ENCODE measurements at places on chromosomes 13 and 19.
A peak's percentile ranks its signal among the peaks of the same experiment; 100 is the strongest.

DNA sequence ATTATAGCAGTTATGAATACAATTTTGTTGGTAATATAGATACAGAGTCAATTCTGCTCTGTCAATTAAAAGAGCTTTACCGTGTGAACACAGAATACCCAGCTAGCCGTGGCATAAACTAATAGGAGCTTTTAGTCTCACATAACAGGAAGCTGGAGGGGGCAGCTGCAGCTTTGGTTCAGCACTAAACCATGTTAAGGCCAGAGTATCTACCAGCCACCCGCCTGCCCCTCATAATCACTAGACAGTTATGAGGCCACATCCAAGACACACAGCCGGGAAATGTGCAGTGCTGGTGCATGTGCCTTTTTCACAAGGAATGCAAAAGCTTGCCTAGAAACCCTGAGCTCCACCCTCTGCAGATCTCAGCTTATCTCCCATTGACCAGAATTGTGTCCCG lies 62.3 kb downstream of the SGCG start:
- DNase-seq: no peak

DNA sequence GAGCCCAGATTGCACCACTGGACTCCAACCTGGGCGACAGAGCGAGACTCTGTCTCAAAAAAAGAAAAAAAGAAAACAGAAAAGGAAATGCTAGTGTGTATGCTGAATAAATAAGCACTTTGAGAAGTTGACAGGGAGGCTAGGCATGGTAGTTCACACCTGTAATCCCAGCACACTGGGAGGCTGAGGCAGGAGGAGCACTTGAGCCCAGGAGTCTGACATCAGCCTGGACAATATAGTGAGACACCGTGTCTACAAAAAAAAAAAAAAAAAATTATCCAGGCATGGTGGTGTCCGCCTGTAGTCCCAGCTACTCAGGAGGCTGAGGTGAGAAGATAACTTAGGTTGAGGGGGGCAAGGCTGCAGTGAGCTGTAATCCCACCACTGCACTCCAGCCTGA lies 19.1 kb upstream of the LDLR start:
- DNase-seq: no peak

GRCh38 chr19:49513746-49514118 lies 1.3 kb downstream of the FCGRT start:
- peak; percentile 50 for DNase-seq

DNA sequence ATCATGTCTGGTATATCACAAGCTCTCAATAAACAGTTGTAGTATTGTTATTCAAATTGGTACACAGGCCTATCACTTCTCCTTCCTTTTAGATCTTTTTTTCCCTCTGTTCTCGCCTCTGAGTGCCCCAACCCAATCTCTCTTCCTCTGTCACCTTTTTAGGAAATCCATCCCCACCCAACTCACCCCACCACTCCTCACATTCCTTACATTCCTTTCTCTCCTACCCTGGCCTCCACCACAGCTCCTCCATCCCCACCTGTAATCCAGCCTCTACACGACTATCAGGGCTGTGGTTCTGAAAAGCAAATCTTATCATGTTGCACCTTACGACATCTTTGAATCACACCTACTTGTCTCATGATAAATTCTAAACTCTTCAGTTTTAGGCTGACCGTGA lies 545.4 kb upstream of the GPC6 start:
- DNase-seq: no peak

- DNase-seq: no peak
These were observed 8.3 kb downstream of the HMGB1 start for GRCh38 chr13:30457306-30457891.

DNA sequence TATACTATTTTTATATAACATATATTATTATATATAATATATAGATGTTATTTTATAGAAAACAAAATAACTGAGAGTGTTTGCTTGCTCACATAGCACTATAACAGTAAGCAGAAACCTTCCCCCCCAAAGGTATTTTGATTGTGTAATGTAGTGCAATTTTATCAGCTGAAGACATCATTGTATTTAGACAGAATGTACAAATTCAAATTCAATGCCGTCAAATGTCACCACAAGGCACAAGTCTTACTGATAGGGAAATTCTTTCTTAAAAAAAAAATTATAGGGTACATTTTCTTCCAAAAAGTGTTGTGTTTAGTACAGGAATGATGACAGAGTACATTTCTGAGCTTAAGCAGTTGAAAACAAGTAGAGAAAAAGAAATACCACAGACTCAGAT lies 1147.1 kb upstream of the SPRY2 start:
- no peak for DNase-seq

DNA sequence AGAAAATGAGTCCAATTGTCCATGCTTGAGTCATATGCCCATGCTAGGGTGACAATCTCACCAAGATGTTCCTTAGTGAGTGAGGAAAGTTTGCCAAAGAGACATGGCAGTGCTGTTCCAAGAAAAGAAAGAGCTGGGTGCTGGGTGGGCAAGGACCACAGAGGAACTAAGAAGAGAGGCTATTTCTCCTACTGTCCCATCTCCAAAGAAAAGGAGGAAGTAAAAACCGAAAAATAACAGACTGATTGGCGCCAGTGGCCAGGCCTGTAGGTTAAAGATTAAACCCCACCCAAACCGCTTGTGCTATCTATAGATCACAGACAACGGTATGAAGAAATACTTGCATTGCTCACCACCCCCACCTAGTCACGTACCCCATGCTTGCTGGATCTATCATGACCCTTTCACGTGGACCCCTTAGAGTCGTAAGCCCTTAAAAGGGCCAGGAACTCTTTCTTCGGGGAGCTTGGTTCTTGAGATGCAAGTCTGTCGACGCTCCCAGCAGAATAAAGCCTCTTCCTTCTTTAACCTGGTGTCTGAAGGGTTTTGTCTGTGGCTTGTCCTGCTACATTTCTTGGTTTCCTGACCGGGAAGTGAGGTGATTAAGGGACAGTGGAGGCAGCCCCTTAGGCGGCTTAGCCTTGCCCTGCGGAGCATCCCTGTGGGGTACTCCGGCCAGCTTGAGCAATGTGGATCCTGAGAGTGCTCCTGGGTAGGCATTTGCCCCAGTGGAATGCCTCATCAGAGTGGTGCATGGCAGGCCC lies 606.5 kb downstream of the UQCRFS1 start:
- DNase-seq: no peak

DNA sequence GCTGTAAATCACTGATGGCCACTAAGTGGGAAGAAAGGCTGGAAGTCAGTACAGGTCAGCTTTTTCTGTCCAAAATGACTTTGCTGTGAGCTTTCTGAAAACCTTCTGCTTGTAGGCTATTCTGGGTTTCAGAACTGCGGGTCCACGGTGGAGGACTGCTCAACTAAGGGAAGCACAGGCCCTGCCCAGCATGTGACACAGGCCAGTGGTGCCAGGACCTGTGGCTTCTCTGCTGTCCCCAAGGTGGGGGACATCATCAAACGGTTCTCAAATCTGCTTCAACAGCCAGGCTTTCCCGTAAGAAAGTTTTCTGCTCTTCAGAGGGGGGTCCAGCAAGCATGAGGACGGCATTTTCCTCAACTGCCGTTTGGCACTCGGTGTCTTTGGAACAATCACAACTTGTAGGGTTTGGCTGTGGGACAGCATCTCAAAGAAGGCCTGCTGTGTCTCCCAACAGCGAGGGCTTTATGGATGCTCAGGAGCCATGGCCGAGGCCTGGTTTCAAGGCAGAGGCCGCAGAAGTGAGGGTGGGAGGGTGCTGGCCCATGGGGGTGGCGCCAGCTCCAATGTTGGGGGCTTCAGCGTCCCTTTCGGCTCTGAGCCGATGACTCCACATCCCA lies 3.8 kb downstream of the SGTA start:
- DNase-seq: no peak

DNA sequence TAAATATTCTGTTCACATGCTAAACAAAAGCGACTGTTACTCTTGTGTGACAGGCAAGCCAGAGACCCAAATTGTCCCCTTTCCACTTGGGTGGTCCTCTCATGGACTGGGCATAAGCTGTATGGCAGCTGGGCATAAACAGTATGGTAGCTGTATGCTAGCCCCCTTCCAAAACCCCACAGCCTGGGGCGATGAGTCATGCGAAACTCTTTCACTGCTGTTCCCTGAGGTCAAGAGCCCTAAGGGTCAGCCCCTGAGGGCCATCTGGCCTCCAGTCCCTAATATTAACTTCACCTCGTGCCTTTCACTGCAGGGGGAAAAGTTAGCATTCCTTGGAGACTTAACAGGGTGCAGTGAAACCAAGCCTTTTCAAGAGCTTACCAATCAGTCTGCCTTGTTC lies 45.6 kb upstream of the ZNF562 start:
- no peak for DNase-seq

GRCh38 chr13:55483626-55484158 lies 1657.0 kb upstream of the PRR20A start:
- no peak for DNase-seq

DNA sequence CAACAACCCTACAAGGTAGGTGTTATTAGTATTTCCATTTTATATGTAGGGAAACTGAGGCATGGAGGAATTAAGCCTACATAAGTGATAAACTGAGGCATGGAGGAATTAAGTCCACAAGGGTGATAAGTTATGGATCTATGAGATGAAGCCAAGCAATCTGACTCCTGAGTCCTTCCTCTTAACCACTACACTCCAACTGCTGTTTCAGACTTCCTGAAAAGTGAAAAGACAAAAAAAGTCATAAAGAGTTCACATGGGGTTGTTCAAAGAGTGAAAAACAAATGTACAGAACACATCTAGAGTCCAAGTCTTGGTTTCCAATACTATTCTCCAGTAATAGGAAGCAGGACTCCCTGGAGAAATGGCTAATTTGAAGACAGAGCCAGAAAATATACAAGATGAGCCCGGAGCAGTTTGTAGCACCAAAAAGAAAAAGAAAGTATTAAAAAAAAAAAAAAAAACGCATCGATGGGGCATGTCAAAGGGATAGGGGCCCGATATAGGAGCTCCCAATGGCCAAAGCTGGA lies 12.1 kb downstream of the CRYL1 start:
- DNase-seq: no peak

- DNase-seq: peak; percentile 54
These were observed 843 bp downstream of the ANO8 start for GRCh38 chr19:17333611-17334413.

GRCh38 chr13:40460116-40460515 lies 206.3 kb downstream of the FOXO1 start:
- no peak for DNase-seq

DNA sequence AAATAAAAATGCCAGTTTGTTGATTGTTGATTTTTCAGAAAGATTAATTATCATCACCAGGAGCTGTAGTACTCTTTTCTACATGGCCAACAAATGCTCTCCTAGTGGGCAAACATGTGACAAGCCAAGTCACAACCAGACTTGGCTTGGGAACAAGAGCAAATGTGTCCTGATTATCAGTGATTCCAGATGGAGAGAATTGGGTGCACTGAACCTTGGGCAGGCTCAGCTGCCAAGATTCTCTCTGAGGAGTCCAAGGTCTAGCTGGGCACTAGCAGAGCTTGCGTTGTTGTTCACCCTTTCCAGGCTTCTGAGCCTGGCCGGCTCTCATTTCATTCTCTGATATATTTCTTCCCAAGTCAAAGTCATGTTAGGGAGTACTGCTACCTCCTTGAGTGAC lies 27.3 kb upstream of the GPI start:
- DNase-seq: peak; percentile 94

GRCh38 chr13:110643324-110643723 lies 28.0 kb downstream of the NAXD start:
- no peak for DNase-seq

DNA sequence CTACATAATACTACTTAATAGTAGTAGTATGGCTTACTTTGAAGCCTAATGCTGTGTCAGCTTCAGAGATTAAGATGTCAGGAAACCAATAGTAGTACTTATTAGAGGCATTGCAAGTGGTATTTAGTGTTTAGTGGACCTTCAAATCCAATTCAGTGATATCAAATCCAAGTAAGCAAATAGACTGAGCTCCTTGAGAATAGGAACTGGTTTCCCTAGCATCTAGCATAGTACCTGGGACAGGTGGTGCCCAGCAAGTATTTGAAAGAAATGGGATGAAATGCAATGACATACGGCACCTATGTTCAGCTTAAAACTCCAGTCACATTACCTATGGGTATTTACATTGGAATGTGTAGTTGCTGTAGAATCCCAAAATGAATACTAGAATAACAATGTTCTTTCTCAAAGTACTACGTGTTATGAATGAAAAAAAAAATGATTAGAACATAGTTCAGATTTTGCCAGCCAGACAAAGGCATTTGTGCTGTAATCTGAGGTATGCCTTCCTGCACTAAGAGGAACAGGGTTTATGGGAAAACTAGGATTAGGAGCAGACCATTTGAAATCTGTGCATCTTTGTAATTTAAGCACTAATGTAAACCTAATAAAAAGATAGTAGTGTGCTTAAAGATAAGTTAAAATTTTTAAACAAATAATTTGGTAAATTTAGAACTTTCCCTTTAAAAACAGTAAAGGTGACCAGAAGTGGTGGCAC lies 17.1 kb downstream of the LSM14A start:
- DNase-seq: no peak

DNA sequence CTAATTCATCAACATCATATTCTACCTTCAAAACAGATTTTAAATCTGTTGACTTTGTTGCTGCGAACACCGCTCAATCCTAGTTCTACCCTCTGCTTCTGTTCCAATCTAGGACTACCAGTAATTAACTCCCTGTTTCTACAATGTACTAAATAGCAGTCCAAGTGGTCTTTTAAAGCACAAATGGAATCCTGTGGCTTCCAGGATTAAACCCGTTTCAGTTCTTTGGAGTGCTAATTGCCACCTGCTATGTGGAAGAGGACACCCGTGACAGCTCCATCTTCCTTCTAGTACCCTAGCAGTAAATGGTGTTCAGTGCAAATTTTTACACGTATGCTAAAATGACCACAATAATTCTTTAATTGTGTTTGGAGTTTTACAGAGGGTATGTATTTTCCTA lies 232.1 kb downstream of the TDRD3 start:
- DNase-seq: no peak
